ENCODE measurements at places on chromosomes 3 and 15. TPM values are rescaled to one million over a fixed set of nuclear protein-coding genes. Genes with fewer than 3 reads are reported as not detected.

Gene IL5RA
- polyA plus RNA-seq = 0.06 TPM

DNA sequence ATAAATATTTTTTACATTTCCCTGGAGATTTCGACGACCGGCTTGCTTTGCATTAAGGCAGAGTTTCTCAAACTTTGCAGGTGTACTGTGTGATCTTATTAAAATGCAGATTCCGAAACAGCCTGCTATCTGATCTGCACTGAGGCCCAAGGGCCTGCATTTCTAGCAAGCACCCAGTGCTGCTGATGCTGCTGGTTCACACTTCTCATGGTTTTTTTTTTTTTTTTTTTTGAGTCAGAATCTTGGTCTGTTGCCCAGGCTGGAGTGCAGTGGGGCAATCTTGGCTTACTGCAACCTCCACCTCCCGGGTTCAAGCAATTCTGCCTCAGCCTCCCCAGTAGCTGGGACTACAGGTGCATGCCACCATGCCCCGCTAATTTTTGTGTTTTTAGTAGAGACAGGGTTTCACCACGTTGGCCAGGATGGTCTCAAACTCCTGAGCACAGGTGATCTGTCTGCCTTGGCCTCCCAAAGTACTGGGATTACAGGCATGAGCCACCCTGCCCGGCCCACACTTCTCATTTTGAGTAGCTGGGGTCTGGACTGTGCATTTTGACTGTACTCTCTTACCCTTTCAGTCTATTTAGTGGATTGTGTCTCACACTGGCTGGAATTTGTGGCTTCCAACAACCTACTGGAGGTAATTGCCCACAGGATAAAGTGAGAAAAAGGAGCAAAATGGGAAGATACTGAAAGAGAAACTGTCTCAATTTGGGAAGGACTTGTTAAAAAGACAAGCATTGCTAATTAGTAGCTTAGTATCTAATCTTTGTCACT lies 94.1 kb downstream of the ITPR1 start:
- peak overlapping the region; percentile 39 for H3K27ac ChIP-seq
- H3K36me3 ChIP-seq = no peaks in the 10 kb centered on the region
- H3K4me1 ChIP-seq = no peaks in the 10 kb centered on the region
- H3K27me3 ChIP-seq = no peaks in the 10 kb centered on the region
- no peak overlapping the region for H3K4me3 ChIP-seq
- DNase-seq = no peak

- no peak overlapping the region for H3K27ac ChIP-seq
- no peaks in the 10 kb centered on the region for H3K27me3 ChIP-seq
- DNase-seq = no peak
- H3K4me1 ChIP-seq = no peaks in the 10 kb centered on the region
- H3K36me3 ChIP-seq = no peaks in the 10 kb centered on the region
These were observed 14.6 kb upstream of the ATP10A start for GRCh38 chr15:25877681-25878080.

DNA sequence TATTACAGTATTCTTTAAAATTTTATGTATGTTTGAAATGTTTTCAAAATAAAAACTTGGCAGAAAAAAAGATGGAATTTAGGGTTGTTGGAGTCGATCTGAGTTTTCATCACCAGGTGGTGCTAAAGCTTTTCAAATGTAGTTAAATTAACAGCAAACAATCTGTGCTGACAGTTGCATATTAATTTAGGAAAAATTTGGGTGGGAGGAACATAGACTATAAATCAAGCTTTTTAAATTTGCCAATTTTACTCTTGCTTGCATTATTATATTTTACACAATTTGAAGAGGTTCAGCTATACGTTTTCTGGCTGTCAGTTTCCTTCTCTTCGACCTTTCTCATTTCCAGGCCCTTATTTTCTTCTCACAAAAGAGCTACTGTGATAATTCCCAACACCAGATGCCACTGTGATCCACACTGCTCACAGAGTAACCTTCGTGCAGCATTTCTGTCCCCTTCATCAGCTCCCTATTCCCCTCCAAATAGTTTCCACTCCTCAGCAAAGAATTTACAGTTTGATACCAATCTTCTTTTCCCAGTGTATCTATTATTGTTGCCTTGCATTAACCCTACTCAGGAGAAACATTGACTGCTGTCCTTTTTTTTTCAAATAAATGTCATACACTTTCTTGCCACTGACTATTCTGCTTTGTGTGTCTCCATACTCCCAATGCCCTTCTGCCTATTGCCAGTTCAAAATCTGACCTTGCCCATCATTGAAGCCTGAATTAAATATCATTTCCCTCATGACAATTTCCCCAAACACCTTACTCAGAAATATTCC lies 53.4 kb upstream of the EIF5A2 start:
- peaks cover 6% of the 10 kb centered on the region for H3K4me1 ChIP-seq
- H3K27ac ChIP-seq = no peak overlapping the region
- DNase-seq = no peak
- no peaks in the 10 kb centered on the region for H3K27me3 ChIP-seq
